Inflammatory macrophage treated with lipopolysaccharide for 1 hour (primary cell): ENCODE measurements at places on chromosomes 13 and 19.

DNA sequence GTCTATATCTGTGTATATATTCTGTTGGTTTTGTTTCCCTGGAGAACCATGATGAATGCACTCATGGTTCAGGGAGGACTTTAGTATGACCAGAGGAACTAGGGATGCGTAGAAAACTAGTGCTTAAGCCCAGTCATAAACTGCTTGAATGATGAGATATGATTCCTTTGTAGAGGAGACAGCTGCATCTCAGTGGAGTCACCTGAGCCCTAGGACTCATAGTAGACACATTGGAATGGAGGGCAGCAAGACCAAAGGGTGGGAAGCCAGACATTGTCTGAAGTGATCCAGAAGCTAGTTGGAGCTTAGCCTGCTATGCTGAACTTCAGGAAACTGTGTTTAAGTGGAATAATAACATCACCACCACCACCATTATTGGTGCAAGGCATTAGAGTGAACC, 89.5 kb upstream of the SPATA13 start:
- DNase-seq = no peak

DNA sequence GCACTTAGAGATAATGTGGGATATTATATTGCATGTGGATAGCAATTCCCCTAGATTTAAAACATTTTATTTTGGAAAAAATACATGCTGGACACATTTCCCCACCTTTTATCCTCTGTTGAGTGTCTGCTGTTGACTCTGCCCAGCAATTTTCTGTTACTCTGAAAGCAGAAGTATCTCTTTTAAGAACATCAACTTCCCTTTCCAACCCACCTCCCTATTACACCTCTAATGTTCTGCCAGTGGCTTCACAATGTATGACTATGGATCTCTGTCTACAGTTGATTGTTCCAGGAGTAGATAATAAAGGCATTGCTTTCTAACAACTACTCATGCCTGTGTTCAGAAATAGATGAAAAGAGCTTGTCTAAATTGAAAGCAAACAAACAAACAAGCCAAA, 754.8 kb upstream of the SLITRK6 start:
- DNase-seq = no peak

GRCh38 chr19:45262570-45262969, 11.5 kb downstream of the MARK4 start:
- no peak for DNase-seq

DNA sequence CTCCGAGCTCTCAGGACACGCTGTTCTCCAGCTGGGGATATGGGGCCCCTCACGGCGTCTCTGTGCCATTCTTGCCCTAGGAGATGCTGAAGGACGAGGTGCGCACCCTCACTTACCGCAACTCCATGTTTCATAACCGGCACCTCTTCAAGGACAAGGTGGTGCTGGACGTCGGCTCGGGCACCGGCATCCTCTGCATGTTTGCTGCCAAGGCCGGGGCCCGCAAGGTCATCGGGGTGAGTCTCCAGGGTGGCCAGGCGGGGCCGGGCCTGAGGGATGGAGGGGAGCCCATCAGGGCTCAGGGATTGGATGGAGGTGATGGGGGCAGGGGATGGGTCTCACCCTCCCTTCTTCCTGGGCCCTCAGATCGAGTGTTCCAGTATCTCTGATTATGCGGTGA, 4.8 kb downstream of the PRMT1 start:
- no peak for DNase-seq

- no peak for DNase-seq
Measured at GRCh38 chr19:39929750-39930149, 4.7 kb downstream of the FCGBP start.

GRCh38 chr19:15673176-15673654, 328 bp downstream of the CYP4F12 start:
- no peak for DNase-seq

GRCh38 chr13:27487776-27488175, 37.4 kb upstream of the MTIF3 start:
- DNase-seq = no peak

- no peak for DNase-seq
Measured at GRCh38 chr13:44506719-44507118, 69.4 kb downstream of the TSC22D1 start.

DNA sequence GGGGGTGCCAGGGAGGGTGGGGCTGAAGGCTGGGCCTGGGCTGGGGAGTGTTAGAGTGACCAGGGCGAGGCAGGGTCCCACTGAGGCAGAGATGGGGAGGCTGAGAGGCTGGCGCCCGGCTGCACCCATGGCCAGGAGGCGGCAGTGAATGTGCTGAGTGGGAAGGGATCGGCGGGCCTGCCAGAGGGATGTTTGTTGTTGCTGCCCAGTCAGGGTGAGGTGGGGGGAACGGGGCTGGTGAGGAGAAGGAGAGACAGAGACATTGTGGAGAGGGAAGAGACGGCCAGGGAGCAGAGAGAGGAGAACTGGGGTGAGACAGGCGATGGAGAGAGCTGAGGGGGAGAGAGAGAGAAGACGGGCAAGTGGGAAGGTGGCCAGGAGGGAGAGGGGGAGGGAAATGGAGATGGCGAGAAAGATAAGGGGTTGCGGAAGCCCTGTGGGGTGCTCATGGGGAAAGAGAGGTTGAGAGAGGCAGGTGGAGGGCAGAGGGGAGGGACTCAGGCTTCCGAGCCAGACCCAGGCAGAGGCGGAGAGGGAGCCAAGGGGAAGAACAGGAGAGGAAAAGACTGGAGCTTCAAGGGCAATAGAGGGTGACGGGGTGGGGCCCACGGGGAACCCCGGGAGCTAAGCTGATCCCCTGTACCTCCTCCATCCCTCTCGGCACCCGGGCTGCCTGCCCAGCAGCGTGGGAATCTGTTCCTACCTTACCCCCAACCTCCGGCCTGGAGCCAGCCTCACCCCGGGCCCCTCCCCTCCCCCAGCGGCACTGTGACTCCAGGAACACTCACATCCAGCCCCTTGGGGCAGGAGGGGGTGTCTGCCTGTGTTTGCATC, 690 bp upstream of the B3GNT8 start:
- no peak for DNase-seq

DNA sequence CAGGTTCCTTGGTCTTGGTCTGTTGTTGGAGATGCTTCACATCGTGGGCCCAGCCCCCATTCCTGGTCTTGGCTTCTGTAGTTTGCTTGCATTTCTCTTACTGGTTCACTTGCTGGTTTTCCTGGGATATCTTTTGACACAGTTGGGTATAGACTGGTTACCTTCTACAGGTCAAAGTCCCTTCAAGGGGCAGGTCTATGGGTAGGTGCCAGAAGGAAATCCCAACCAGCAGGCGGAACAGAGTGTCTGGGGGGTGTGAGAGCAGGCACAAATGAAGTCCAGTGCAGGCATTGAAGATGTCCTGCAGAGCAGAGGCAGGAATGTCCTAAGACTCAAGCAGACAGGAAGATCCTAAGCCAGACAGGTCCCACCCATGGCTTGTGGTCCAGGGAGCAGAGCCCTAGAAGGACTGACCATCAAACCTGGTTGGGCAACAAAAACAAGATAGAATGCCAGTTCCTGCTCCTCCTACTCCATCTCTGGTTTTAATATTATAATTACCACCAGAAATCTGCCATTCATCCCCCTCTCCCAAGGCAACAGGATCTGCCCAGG, 17.7 kb upstream of the WASF3 start:
- no peak for DNase-seq

DNA sequence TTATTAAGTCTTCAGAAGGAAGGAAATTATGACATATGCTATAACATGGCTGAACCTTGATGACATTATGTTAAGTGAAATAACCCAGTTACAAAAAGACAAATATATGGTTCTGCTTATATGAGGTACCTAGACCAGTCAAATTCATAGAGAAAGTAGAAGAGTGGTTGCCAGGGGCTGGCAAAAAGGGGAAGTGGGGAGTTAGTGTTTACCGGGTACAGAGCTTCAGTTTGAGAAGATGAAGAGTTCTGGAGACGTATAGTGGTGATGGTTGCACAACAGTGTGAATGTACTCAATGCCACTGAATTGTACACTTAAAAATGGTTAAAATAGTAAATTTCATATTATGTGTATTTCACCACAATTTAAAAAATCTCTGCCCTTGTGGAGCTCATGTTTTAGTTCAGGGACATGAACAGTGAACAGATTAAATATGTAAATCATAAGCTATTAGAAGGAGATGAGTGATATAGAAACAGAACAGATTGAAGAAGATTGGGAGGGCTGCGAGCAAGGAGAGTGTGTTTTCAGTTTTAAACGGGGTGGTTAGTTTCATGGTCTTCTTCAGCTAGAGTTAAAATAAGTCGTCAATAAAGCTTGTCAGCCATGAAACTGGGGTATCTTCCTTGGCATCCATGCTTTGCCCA, 355.2 kb downstream of the KCNRG start:
- peak; percentile 13 for DNase-seq

- DNase-seq = no peak
Measured at GRCh38 chr19:3441089-3441985, 39.0 kb downstream of the SMIM24 start.

DNA sequence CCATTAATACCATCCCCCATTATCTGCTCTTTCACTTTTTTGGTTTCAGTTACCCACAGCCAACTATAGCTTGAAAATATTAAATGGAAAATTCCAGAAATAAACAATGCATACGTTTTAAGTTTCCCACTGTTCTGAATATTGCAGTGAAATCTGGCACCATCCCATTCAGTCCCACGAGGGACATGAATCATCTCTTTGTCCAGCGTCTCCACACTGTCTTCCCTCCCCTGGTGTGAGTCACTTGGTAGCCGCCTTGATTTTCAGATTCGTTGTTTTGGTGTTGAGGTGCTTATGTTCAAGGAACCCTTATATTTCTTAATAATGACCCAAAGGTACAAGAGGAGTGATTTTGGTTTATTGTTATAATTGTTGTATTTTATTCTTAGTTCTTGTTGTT, 246.1 kb downstream of the DCT start:
- peak; percentile 30 for DNase-seq

DNA sequence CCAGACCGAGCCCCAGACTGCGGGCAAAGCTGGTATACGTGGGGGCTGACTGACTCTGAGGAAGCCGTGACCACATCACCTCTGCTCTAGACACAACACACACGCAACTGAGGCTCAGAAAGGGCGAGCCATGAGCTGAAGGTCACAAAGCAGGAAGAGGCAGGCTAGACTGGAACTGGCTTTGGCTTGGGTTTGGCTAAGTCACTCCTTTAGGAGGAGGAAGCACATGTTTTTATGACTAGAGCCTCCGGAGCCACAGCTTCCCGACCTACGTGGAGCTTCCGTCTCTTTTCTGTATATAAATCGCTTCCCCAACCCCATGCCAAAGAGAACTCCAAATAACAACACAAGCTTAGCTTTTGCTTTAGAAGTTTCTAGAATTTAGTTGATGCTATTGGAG, 48.0 kb downstream of the RFX2 start:
- DNase-seq = peak; percentile 72

DNA sequence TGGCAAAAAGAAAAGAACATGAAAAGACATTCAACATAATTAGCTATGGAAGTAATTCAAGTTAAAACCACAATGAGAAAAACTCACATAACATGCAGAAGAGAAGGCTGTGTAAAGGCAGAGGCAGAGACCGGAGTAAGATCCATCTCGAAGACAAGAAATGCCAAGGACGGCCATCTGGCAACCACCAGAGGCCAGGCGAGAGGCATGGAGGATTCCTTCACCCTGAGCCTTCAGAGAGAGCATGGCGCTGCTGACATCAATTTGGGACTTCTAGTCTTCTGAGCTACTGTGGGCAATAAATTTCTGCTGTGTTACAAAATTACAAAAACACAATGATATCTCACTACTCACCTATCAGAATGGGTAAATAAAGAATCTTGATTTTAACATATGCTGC, 381.0 kb downstream of the TSHZ3 start:
- DNase-seq = no peak

GRCh38 chr13:38239874-38240273, 109.8 kb upstream of the UFM1 start:
- DNase-seq = no peak

DNA sequence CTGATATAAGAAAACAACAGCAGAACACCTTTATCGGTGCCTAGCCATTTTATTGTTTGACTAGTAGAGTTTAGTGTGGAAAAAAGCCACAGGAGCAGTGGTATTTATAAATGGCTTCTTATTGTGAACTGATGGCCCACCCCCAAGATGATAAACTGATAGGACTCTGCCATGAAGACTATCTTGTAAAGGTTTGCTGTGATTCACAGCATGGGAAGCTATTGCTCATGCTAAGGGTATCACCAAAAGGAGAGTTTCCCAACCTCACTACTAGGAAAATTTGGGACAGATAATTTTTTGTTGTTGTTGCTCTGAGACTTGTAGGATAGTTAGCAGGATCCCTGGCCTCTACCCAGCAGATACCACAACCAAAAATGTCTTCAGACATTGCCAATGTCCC, 12.0 kb upstream of the SLC7A1 start:
- DNase-seq = no peak

DNA sequence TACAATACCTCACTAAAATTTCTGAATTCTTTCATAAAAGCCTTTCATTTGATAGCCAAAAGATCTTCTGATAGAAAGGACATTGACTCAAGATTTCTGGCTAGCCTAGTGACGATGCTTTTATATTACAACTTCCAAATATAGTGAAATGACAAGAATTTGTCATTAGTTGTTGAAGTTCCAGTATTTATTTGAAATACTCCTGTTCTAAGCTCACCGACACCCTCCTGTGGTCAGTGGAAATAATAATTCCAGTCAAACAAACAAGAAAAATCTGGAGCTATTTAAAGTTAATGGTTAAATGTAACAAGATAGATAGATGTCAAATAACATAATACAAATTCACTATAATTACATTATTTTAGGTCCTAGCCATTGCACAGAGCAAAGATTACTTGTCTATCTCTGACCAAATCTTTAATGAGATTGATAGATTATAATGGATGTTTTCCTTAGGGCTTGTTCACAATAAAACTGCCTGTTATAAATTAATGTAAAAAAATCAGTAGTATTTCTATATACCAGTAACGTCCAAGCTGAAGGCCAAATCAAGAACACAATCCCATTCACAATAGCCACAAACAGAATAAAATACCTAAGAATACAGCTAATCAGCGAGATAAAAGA, 195.5 kb downstream of the RGCC start:
- peak; percentile 72 for DNase-seq

DNA sequence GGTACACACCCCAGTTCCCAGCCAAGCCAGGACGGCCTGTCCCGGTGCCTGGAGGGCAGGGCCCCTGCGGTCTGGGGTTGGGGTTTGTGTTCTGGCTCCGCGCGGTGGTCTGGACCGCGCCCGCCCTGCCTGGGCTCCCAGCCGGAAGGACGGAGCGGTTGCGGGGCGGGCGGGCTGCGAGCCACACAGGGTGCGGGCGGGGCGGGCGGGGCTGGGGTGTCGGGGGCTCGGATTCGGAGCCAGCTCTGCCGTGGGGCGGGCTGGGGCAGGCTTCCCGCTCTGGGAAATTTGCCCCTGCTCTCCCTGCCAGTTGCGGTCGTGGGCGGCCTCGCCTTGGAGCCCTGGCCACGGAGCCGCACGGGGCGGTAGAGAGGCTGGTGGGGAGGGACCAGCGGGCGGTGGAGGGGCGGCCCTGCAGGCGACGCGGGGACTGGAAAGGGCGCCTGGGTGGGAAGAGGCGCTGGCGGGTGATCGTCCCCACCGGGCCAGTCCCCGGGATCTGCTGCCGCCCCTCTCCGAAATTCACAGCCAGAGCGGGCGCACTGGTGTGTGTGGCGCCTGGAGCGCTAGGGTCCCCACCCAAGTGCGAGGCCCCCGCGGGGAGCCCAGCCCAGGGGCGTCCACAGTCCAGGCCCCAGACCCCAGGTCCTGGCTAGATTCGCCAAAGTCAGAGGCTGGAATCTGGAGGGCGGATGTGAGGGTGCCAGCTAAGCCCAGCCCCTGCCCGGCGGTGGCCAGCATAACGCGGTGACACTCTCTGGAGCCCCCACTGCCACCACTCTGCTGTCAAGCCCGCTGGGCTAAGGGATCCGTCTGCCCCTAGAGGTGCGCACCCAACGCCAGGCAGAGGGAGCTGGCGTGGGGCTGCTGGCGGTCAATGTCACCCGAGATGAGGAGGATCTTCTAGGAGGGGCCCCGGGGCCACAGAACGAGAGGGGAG, 11.0 kb upstream of the ZNF492 start:
- no peak for DNase-seq
